ENCODE measurements at places on chromosomes 5 and 9.

GRCh38 chr9:82105729-82106128, 117.2 kb downstream of the SPATA31D1 start:
- DNase-seq, result no peak

DNA sequence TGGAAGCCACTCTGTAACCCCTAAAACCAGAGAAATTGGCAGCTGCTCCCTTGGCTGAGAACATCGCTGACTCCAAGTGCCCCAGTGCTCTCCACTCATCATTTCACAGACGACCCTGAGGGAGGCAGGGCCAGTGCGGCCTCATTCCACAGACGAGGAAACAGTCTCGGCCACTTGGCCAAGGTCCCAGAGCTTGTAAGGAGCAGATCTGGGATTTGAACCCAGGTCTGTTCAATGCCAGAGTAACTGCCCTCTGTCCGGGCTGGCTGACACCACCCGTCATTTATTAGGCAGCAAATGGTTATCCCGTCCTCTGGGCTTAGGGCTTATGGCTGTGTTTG, 19.9 kb upstream of the IER5L start:
- DNase-seq, result no peak

GRCh38 chr5:150511578-150512367, 3.8 kb downstream of the NDST1 start:
- no peak for DNase-seq

GRCh38 chr5:143139585-143139984, 263.9 kb downstream of the NR3C1 start:
- no peak for DNase-seq
